HS-5 (cell line): ENCODE measurements at places on chromosomes 1 and 21.

DNA sequence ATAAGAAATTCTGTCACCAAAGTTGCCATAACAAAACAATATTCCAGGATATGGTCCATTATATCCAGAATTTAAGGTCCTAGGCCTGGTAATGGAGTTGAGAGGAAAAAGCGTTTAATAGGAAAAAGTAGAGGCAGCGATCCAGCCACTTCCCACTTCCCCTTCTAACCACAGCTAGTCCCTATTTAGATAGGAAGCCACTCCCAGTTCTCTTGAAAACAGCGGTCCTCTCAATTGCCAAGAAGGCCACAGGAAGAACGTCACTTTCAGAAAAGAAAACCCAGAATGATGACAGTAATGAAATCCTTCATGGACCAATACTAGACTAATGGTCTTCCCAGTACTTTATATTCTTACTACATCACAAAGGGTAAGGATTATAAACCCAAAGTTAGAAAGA lies 38.6 kb downstream of the ABL2 start:
- no peak for DNase-seq

GRCh38 chr1:107184888-107185287 lies 44.0 kb downstream of the NTNG1 start:
- DNase-seq: no peak

GRCh38 chr1:46556822-46557221 lies 5.4 kb upstream of the KNCN start:
- peak; percentile 56 for DNase-seq

DNA sequence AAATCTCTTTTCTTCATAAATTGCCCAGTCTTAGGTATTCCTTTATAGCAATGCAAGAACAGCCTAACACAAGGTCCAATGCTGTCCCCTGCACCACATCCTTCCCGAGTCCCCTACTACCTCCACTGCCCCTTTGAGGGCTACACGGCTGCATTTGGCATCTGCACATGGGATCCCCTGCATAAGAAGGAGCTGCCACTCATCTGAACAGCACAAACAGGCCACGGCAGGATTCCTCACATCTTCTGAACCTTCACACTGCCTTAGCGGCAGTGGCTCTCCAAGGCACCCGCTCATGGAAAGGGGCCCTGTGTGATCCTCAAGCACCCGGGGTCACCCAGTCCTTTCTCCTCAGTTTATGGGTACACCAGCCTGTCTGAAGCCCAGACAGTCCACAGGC lies 29.2 kb upstream of the BACE2 start:
- DNase-seq: no peak

DNA sequence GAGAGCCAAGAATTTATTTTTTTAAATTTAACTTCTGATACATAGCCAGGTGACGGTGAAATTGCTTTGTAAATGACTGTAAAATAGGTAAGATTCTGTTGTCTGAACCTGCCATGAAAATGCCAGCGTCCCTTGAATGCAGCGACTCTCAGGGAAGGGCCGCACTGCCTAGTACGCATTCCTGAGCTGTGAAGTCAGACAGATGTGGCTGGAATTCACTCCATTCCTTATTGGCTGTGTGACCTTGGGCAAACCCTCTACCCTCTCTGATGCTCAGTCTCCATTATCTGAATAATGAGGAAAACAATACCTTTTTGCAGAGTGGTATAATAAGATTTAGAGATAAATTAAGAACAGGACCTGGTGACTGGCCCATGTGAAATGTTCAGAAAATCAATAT lies 167.1 kb upstream of the DAB1 start:
- DNase-seq: no peak

DNA sequence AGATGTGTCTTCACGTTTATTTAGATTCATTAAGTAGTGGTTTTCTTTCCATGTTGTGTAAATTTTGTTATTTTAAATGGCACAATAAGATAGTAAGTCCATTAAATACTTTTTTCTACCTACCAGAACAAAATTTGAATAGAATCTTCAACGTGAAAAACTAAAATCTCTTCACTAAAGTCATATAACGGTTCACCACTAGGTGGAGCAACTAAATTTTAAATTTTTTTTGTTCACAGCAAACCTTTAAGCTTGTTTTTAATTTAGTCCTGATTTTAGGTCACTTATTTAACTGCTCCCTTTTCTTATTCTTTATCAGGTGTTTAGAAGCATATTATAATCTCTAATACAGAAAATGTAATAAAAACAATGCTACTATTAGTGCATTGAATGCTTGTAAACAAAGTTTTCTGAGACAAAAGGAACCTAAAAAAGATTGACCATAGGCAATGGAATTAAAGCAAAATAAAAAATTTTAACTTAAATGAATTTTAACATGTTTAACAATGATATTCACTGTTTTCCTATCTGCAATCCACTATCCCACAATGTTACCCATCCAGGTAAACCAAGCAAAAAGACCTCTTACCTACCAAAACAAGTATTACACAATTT lies 28.3 kb upstream of the PKN2 start:
- DNase-seq: peak; percentile 8

DNA sequence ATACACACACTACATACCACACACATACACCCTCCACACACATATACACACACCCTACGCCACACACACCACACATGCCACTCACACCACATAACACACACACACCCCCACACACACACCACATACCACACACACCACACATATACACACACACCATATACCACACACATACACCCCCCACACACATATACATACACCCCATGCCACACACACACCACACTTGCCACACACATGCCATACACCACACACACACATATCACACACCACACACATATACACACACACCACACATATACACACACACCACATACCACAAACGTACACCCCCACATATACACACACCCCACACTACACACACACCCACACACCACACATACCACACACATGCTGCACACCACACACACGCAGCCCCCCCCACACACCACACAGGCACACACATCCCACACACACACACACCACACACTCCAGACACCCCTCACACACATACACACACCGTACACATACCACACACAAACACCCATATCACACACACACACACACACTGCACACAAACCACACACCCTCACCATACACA lies 76.7 kb upstream of the TMPRSS2 start:
- DNase-seq: no peak
